Erythroblast (primary cell): ENCODE measurements at places on chromosomes 16 and 17.
A peak's percentile ranks its signal among the peaks of the same experiment; 100 is the strongest.

- peak; percentile 75 for DNase-seq
These were observed 768 bp upstream of the TBX6 start for GRCh38 chr16:30092373-30093010.

DNA sequence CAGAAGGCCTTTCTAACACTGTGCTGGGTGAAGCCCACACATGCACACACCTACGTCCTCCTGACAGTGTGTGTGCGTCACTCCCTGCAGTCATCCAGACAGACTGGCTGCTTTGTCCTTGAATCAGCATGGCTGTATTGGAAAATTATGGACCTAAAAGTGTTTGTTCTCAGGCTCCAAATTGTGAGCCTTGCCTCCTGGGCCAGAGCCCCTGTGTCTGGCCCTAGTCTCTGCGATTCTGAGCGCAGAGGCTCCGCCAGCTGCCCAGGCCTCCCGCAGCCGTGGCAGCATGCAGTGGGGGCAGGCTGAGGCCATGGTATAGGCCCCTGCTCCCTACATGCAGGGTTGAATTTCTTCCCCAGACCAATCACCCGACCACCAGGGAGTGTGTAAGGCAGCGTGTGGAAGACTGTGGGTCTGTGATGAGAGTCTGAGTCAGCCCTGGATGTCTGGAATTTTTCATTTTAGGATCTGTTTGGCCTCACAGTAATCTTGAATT lies 166.9 kb downstream of the LGALS9B start:
- DNase-seq: no peak

DNA sequence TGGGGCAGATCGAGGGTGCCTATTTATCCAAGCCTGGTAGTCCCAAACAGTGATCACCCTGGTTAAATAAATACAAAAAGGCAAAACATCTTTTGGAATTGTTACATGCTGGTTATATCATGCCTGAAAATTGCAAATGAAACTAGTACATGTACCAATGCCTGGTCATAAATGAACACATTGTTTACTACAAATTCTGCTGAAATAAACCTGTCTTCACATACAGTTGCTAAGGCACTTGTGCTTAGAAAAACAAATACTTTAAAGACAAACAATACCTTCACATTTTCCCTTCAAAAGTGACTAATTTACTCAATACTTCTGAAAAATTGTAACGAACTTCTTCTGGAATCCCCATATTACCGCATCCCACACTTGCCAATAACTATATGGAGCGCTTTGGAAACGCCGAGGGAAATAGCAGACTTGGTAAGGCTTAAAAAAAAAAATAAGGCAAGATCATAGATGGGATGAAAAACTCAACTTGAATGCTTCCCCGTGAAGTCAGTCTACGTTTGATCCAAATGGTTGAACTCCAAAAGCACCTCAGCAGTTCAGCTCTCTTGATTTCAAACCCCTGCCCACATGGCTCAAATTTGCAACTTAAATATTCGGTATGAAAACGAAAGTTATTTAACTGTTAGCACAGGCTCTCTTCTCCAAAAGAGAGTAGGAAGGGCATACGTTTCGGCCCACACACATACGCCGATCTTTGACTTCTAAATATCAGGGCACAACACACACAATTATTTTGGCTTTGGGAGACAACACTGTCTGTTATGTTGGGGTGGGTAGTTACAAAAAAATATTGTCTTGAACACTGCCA lies 264.5 kb downstream of the NTN1 start:
- no peak for DNase-seq

GRCh38 chr16:24070851-24071250 lies 185.3 kb upstream of the CACNG3 start:
- peak; percentile 63 for DNase-seq

- DNase-seq: no peak
These were observed 5.2 kb downstream of the C16orf95 start for GRCh38 chr16:87312008-87312407.

DNA sequence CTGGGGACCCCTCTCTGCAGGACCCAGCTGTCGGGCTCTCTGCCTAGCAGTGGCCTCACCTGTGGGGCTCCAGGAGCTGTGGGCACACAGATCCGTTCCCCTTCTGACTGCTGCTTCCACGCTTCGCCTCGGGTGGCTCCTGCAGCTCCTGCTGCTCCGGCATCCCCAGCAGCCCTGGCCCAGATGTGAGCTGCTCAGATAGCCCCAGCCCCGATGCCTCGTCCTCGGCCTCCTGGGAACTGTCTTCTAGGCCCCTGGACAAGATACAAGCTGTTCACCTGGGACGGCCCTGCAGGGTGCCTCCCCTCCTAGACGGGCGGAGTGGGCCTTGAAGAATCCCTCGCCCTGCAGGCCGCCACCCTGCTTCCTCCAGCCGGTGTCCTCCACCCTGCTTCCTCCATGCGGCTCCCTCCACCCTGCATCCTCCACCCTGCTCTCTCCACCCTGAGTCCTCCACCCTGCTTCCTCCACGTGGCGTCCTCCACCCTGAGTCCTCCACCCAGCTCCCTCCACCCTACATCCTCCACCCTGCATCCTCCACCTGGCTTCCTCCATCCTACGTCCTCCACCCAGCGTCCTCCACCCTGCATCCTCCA lies 11.0 kb downstream of the EMC6 start:
- no peak for DNase-seq

DNA sequence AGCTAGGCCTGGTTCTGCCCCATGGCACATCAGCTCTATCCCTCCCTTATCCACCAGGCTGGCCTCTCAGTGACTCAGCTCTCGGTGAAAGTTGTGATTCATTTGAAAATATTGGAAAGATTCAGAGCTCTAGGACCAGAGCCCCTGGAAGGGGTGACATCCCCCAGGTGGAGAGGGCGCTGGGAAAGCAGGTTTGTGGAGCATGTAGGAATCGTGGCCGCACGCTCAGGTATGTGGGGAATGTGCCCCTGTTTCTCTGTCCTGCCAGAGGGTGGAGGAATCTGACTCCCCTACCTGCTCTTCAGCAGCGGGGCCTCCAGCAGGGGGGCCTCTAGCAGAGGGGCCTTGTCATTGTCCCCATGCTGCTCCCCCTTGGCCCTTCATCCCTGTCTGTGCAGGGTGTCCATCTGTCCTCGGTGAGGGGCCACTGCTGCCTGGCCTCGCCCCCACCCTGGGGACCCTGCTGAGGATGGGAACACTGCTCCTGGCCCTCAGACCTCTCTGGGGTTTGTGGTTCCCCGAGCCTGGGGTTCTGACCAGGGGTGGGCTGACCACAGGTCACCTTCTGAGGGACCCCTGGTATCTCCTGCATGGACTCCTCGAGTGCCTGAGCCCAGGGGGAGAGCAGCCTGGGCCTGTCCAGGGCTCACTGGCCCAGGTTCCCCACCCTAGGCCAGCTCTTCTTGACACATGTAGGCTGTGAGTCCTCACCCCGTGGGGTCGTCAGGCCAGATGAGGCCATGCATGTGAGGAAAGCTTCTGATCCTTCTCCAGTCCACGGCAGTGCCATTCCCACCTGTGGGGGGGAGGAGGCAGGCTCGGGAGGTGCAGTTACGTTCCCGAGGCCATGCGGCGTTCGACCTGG lies 47.5 kb downstream of the NT5M start:
- DNase-seq: no peak

- peak; percentile 2 for DNase-seq
These were observed 151.4 kb upstream of the HS3ST3A1 start for GRCh38 chr17:13753154-13753553.

DNA sequence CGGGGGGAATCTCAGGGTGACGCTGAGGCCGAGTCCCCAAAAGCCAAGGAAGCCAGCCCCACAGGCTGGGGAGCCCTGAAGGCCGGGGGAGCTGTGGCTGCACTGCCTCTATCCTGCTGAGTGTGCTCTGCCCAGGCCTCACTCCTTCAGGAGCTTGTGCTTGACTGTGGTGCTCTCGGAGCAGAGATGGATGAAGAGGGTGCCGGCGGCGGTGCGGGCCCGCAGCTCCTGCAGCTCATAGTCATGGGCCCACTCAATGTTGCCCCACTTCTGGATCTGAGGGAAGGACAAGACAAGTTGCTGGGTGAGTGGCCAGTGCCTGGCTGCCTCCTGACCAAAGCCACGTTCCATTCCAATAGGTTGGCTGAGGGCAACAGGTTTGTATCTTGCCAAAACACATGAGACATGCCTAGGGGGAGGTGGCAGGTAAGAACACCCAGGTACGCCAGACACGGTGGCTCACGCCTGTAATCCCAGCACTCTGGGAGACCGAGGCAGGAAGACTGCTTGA lies 20.5 kb downstream of the ATPAF2 start:
- no peak for DNase-seq

DNA sequence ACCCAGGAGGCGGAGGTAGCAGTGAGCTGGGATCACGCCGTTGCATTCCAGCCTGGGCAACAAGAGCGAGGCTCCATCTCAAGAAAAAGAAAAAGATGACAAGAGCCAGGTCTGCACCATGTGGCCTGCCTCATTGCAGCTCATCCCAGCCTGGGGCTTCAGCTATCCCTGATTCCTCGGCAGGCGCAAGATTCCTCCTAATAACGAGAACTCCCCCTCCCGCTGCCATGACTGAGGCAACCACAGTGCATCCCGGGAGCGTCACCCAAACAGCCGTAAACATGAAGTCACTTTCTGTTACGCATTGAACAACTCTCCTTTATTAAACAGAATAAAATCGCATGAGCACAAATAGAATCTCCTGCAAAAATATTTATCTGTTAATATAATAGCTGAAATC lies 120.6 kb downstream of the MGAT5B start:
- no peak for DNase-seq

DNA sequence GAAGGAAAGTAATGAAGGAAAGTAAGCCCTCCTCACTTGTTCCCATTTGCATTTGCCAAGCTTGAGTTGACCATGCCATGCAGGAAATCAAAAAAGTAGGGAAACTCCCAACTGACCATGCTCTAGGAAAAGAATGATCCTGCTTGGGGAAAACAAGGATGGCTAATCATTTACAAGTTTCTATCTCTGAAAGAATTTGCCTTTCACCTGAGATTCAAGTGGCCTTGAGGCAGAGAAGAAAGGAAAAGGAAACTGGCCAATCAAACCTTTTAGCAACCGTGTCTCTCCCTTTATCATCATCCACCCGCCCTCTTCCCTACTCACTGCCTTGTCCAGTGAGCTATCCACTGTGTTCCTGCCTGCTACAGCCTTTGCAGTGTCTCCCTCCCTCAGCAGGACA lies 757.2 kb upstream of the SOX9 start:
- no peak for DNase-seq

GRCh38 chr17:54270499-54270898 lies 447.8 kb downstream of the KIF2B start:
- DNase-seq: no peak

DNA sequence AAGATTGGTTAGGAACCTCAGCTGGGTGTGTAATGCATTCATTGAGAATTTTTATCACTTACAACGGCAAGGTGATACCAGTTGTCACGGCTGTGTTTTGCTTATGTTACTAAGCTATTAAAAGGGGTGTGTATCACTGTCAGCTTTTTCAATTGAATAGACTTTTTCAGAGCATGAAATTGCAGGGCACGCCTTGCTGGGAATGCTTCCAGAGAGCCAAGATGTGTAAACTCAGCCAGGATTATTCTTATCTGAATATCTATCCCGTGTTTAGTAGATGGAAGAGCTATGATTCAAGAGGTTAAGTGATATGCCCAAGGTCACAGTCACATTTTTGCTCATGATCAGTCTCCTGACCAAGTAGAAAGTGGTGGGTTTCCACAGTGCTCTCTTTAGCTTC lies 6.6 kb upstream of the TEKT3 start:
- DNase-seq: no peak

GRCh38 chr16:30079480-30079879 lies 3.7 kb downstream of the PPP4C start:
- no peak for DNase-seq

GRCh38 chr17:33012522-33013033 lies 20.9 kb downstream of the SPACA3 start:
- no peak for DNase-seq

- no peak for DNase-seq
These were observed 460.4 kb upstream of the DYNLRB2 start for GRCh38 chr16:80080287-80080851.

DNA sequence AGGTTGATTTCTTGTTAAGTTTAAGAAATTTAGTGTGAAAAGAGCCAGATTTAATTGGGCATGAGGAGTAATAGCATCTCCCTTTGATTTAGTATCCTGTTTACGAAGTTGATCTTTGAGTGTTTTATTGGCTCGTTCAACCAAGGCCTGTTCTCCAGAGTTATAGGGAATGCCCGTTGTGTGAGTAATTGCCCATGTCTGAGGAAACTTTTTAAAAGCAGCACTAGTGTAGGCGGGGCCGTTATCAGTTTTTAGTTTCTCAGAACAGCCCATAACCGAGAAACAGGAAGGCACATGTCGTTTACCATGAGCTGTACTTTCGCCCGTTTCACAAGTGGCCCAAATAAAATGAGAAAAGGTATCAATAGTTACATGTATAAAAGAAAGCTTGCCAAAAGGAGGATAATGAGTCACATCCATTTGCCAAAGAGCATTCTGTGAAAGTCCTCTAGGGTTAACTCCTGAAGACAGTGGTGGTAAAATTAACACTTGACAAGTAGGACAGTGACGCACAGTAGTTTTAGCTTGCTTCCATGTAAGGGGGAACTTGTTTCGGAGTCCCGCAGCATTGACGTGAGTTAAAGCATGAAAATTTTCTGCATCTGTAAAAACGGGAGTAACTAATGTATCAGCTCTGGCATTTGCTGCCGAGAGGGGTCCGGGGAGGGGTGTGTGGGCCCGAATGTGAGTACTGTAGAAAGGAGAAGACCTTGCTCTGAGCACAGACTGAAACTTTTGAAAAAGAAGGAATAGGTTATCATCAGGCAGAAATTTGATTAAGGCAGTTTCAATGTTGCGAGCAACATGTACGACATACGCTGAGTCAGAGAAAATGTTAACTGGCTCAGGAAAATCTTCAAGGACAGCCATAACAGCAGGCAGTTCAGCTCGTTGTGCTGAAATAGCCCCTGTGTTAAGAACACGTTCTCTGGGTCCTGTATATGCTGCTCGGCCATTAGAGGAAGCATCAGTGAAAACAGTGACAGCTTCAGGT lies 18.5 kb upstream of the KCTD5 start:
- peak; percentile 72 for DNase-seq

- DNase-seq: peak; percentile 59
These were observed 15.4 kb downstream of the NAA60 start for GRCh38 chr16:3458852-3459361.

DNA sequence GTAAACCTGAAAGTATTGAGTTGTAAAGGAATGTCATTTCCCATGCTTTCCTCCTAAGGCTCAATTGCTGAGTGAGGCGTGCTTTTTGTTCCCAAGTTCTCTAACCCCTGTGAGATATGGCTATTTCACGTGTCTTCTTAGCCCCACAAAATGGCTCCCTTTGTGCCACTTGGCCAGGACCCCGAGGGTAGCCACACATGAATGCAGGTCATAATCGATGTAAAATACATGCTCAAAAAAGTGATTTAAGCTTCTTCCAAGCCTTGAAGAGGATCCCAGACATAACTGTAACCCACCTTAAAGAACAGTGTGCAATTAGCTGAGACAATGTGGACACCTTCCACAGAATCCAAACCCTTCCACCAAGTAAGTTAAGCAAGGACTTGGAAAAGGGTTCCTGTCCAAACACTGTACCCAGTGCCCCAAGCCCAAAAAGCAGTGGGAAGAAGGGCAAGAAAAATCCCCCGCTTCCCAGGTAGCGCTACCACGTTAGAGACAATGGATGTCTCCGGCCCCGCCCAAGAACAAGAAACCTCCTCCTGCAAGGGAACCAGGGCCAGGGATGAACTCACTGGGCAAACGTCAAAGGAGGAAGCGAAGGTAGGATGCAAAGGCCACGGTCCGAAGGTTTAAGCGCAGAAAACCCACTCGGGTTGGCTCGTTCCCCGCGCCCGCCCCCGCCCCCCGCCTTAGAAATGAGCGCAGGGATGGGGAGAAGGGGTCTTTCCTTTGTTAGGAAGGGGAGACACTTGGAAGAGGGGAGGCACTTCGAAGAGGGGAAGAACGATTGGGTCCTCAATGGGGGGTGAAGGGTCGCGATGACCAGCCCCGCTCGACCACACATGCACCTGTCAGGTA lies 1.2 kb downstream of the JPT1 start:
- DNase-seq: peak; percentile 50
